ENCODE measurements at places on chromosomes 13 and 19.

DNA sequence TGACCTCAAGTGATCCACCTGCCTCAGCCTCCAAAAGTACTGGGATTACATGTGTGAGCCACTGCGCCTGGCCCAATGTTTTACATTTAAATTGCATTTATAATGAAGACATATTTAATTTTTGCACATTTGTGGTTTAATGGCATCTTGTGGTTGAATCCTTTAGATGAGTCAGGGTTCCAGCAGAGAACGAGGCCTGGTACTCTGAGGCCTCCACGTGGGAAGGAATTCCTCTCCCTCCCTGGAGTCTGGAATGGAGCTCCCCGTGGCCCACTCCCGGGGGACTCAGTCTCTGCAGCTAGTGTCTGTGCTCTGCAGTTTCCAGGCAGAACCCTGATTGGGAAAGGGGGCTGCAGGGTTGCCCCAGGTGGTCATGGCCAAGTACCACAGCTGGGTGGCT lies 24.2 kb downstream of the ZFR2 start:
- peak; percentile 17 for DNase-seq

DNA sequence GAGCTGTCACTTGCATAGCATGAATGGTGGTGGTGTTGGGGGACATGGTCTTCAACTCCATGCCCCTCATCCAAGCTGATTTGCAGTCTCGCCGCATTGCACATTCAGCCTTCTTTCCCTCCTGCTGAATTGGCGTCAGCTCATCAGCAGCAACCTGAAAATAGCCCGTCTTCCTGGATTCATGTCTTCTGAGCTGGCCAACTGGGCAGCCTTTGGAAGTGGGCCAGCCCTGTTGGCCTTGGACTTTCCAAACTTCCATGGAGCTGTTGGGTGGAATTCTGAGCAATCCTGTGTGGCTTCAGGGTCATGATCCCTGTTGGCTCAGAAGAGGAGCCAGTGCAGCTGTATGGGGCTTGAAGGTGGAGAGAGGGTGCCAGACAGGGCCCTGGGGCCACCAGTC lies 68.8 kb downstream of the ZNF536 start:
- DNase-seq: no peak

GRCh38 chr13:74206061-74206561 lies 71.9 kb upstream of the KLF12 start:
- peak; percentile 98 for DNase-seq

- no peak for DNase-seq
Measured at GRCh38 chr13:42413484-42413815, 141.5 kb downstream of the AKAP11 start.

DNA sequence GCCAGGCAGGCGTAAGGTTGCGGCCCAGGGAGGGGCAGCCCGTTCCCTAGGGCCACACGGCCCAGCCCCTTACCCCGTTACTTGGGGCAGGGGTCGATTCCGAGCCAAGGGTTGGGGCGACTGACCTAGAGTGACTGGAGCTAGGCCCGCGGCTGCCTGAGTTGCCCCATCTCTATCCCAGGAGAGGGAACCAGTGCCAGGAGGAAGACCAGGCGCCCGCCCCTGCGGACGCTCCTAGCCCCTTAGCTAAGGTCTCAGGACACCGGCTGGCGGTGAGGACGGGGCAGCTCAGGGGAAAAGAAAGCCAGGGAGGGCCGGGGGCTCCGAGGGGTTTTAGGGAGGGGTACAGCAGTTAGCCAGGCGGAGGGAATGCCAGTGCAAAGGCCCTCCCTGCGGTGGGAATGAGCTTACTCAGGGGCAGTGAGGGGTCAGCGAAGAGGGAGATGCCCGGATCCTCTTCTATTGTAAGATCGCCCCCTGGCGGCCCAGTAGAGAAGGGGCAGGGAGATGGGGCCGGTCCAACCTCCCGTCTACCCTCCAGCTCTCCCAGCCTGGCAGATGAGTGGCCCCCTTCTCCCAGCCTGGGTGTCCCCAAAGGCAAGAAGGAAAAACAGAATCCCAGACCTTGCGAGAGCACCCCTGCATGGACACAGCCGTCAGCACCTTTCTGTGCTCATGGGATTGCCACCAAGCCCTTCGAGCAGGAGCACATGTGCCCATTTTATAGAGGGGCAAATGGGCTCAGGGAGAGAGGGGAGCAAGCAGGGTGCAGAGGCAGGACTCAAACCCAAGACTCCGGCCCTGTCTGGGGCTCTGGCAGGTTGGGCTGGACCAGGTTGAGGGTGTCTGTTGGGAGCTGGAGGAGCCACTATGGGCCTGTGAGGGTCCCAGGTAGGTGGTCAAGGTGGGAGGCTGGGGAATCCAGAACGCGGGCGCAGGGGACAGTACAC lies 16.3 kb downstream of the CILP2 start:
- peak; percentile 40 for DNase-seq

DNA sequence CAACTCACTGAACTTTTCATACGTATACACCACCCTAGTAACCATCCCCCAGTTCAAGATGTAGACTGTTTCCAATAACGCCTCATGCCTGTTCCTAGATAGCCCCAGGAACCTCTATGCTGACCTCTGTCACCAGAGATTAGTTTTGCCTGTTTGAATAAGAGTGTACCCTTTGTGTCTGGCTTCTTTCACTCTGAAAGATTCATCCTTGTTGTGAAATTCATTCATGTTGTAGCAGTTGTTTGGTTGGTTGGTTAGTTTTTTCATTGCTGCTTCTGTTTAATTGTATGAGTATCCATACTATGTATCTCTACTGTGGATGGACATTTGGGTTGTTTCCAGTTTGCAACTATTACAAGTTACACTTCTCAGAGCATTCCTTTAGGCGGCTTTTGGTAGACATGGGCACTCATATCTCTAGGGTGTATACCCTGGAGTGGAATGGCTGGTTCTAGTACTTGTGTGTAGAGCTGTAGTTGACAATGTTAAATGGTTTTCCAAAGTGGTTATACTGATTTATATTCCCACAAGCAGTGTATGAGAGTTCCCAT lies 1.6 kb downstream of the RNASEH2B start:
- DNase-seq: peak; percentile 15

DNA sequence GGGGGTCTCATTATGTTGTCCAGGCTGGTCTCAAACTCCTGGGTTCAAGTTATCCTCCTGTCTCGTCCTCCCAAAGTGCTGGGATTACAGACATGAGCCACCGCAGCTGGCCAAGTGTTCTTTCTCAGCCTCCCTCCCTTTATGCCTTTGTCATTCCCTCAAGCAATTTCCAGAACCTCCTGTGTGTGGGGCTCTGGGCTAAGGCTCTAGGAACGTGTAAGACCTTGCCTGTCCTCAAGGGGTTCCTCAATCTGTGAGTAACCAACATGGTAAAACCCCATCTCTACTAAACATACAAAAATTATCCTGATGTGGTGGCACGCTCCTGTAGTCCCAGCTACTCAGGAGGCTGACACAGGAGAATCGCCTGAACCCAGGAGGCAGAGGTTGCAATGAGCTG lies 15.5 kb upstream of the SPACA4 start:
- no peak for DNase-seq

DNA sequence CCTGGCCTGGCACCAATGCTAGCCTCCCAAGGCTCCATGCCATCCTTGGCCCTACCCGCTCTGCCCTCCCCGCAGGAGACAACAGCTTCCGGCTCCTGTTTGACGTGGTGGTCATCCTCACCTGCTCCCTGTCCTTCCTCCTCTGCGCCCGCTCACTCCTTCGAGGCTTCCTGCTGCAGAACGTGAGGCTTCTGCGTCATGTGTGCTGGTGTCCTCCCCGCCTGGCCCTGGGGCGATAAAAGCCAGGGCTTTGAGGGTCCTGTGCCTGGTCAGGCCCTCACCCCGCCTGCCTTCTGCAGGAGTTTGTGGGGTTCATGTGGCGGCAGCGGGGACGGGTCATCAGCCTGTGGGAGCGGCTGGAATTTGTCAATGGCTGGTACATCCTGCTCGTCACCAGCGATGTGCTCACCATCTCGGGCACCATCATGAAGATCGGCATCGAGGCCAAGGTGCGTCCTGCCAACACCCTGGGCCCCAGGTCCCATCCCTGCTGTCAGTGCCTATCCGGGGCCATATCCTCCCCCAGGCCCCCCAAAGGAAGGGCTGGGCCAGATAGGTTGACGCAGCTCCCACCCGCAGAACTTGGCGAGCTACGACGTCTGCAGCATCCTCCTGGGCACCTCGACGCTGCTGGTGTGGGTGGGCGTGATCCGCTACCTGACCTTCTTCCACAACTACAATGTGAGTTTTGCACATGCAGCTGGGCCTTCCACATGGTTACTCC lies 6.3 kb downstream of the MCOLN1 start:
- no peak for DNase-seq

- DNase-seq: peak; percentile 86
Measured at GRCh38 chr19:15320116-15320515, 12.2 kb downstream of the BRD4 start.

- peak; percentile 75 for DNase-seq
Measured at GRCh38 chr13:91632086-91632485, 233.7 kb downstream of the GPC5 start.

DNA sequence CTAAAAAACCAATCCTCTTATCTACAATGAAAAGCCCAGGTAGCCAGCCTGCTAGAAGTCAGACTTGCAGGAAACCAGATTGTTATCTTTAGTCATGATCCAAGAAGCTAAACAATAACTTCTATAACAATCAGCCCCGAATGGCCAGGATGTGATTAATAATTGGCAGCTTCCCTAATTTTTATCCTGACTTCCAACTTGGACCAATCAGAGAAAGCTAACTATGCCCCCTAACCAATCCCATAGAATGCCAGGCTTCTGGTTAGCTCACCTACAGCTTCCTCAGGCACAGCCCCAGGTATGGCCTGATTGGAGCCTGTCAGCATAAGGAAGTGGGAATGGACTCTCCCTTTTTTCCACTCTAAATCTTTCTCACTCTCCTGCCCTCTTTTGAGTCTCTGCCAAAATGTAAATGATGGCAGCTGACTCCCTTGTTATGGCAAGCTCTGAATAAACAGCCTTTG lies 394.9 kb downstream of the DLEU7 start:
- no peak for DNase-seq

- DNase-seq: no peak
Measured at GRCh38 chr13:29270271-29270985, 325.1 kb downstream of the SLC7A1 start.

- DNase-seq: no peak
Measured at GRCh38 chr13:113471844-113472243, 18.6 kb upstream of the ADPRHL1 start.

GRCh38 chr19:8141726-8142512 lies 7.5 kb downstream of the FBN3 start:
- DNase-seq: no peak

GRCh38 chr19:11401808-11402543 lies 17.1 kb downstream of the RGL3 start:
- no peak for DNase-seq

DNA sequence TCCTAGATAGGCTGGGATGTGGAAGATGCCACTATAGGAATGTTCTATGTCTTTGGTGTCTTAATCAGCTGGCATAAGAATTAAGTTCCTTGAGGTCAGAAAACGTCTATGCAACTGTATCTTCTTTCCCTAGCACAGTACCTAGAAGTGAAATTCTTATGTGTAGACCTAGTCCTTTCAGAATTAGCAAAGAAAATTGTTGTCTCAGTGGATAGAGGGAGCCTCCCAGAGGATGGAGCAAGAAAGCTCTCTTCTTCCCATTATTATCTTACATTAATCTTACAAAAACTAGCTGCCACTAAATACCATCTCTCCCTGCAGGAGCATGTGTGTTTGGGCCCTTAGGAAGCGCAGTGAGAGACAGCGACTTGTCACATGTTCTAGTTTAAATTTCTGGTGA lies 11.6 kb downstream of the CLDN10 start:
- DNase-seq: no peak

DNA sequence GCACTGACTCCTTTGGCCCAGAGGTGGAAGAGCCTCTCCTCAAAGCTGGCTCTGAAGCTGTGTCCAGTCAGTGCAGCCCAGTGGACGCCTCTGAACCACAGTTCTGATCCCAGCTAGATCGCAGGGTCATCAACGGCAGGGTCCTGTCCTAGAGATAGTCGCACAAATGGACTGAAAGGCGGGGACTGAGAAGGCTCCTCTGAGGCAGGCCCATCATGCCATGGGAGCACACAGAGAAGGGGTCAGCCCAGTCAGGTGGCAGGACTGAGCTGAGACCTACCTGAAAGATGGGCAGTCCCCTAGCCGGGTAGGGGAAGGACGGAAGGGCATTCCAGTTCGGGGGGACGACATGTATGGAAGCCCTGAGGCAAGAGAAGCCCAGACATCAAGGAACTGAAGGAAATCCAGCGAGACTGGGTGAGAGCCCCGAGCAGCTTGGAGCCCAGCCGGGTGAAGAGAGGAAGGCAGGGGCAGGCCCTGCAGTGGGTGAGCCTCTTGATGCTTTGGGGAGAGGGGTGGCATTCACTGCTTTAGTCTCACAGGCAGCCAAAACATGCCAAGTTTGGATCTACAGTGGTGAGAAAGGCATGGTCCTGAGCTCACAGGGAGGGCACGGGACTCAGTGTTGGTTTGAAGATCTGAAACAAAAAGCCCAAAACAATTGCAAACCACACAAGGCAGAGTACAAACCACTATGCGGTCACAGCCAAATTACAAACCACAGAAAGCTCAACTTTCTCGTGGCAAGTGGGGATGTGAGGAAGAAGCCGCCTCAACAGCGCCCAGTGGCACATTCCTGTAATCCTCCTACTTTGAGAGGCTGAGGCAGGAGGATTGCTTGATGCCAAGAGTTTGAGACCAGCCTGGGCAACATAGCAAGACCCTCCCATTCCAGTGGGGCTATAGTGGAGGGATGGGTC lies 10.0 kb downstream of the CALM3 start:
- no peak for DNase-seq

- DNase-seq: no peak
Measured at GRCh38 chr19:1233115-1233667, 4.6 kb downstream of the CBARP start.

GRCh38 chr13:34857558-34858325 lies 84.3 kb upstream of the NBEA start:
- no peak for DNase-seq

- peak; percentile 67 for DNase-seq
Measured at GRCh38 chr13:98300956-98301641, 124.0 kb upstream of the RNF113B start.

DNA sequence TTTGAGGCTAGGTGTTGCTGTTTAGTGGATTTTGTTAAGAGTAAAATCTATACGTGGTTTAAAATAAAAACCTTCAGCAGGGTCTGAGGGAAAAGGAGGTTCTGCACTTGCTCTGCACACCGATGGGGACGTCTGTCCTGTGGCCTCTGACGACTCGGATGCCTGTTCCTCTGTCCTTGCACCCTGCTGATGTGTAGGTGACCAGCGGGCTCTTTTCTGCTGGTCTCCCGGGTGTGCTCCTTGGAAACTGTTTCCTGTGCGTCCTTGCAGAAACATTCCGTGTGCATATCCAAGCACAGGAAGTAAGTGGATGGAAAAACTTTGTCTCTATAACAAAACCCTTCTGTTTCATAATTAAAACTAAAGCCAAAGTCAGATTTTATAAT lies 3.8 kb downstream of the ATP4B start:
- no peak for DNase-seq
